Transverse colon (tissue), 4 donors: ENCODE measurements at places on chromosomes 1 and 21.

GRCh38 chr21:44416193-44416592, 39.1 kb upstream of the LRRC3 start:
- DNase-seq, result no peak

GRCh38 chr1:58573138-58573537, 3.9 kb downstream of the TACSTD2 start:
- DNase-seq, result no peak

DNA sequence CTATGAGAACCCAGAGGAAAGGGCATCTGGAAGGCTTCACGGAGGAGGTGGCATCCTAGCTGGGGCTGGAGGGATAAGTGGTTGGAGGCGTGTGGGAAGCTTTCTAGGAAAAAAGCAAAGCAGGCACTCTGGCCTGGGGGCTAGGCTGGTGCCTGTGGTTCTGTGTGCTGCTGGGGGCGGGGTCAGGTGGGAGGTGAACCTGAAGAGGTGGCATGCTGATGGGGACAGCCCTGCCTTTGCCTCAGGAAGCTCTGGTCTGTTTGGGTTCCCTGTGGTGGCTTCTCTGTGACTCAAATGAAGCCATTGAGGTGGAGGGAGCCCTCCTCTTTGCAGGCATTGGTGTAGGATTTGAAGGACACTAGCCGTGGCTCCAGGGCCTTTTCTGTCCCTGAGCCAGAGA, 221.6 kb upstream of the POU3F1 start:
- no peak for DNase-seq

GRCh38 chr1:47894410-47895278, 102.5 kb downstream of the TRABD2B start:
- peak; percentile 49 for DNase-seq
